ENCODE measurements at places on chromosomes 1 and 21.

- DNase-seq = no peak
Measured at GRCh38 chr1:165915932-165916348, 88.5 kb downstream of the UCK2 start.

DNA sequence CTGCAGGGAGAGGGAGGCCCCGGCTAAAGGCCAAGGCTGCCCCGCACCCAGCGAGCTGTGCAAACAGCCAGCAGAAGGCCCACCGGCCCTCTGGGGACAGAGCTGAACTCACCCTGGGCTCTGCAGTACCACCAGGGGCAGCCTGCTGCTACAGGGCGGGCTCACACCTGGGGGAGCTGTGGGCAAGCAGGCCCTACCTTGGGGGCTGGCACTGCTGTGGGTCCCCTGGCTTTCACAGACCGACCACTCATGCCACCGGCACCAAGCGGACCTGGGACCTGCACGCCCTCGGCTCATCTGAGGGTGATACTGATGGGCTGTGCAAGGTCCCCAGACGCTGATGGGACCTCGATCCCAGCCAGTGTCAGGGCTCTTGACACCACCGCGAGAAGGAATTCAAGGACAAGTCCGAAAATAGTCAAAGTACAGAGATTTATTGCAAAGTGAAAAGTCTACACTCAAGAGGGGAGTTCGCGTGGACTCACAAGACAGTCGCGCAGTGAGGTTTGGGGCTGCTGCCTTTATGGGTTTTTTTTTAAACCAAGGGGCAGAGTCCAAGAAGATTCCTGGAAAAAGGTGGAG lies 61.0 kb upstream of the ADARB1 start:
- DNase-seq = no peak

GRCh38 chr1:167357305-167357704 lies 136.6 kb downstream of the POU2F1 start:
- DNase-seq = no peak

DNA sequence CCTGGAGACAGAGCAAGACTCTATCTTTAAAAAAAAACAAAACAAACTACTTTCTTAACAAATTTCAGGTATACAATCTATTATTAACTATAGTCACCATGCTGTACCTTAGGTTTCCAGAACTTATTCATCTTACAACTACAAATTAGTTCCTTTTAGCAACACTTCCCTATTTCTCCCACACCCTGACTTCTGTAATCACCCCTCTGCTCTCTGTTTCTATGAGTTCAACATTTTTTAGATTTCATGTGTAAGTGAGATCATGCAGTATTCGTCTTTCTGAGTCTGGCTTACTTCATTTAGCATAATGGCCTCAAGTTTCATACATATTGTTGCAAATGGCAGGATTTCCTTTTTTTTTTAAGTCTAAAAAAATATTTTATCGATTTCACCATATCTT lies 77.9 kb upstream of the LPGAT1 start:
- no peak for DNase-seq

DNA sequence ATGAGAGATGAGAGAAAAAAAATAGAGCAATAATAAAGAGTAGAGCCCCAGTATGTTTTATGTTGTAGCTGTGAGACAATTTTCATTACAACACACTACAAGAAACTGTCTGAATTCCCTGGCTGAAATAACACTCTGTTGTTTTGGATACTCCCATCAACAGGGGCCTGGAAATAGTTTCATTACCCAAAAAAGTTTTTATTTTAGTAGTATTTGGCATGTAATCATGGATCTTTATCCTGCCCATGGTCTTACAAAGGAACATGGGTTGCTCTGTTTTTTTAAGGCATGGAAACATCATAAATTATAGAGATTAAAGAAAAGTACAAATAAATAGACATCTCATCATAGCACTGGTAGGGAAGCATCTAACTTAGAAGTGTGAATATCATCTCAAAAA lies 56.3 kb downstream of the GNG12 start:
- no peak for DNase-seq

Data from cardiac fibroblast (primary cell).